ENCODE measurements at places on chromosomes 1 and 21.

- DNase-seq = no peak
Measured at GRCh38 chr1:59077466-59078069, 219.3 kb upstream of the FGGY start.

DNA sequence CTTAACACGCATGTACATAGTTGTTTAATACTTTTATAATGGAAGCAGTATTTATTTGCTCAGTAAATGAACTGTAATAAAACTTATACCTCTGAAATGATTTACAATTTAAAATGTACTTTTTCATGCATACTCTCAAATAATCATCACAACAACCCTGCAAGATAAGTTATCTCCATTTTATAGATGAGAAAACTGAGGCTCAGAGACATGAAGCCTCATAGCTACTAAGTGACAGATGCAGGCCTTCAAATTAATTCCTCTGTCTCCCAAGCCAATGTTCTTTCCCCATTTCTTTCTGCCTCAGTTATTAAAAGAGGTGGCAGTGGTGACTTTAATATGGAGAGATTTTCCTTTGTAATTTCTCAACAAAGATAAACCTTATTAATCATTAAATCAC lies 19.6 kb upstream of the CLCA1 start:
- no peak for DNase-seq

DNA sequence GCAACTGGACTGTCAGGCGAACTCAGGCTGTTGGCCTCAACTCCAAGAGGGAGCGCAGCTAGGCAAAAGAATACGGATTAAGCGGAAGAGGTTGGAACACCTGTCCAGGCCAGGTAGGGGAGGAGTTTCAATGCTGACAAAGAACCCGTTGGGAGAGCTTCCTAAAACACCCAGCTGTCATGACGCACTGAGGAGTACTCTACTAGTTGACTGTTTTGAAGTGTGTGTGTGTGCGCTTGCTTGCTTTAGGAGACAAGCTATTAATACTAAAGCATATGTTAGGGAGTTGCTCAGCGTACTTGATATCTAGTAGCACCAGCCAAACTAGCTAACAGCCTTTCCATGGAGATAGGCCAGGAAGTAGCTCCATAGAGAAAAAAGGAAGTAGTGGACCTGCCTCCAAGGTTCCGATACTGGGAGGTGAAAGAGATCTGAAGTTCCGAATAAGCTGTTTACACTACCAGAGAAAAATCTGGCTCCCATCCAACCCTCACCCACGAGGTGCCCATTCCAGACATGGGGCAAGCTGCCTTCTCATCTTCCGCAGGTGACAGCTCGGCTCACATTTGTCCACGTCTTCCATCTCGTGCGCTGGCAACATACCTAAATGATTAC lies 974 bp upstream of the FNBP1L start:
- DNase-seq = no peak

DNA sequence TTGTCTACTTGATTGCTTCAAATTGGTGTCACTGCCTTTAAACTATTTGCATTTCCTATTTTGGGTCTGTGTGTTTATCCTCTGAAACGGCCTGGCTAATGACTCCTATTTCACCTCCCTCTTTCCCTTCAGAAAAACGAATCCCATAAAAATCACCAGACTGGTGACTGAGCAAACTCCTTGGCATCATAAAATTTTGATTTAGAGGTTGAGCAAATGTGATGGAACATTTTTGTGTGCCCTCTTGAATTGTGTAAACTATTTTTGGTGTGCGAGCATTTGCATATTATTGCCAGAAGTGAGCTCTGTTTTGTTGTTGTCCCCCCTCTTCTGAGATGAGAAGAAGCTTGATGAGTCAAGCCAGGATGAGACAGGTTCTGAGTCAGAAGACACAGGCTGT lies 316.1 kb downstream of the AJAP1 start:
- no peak for DNase-seq
